Stimulated activated CD4-positive, alpha-beta T cell treated with anti-CD3 and anti-CD28 coated beads, Interleukin-15, amount 100 ng/mL, for 48 hours (primary cell): ENCODE measurements at places on chromosomes 2 and 18.

DNA sequence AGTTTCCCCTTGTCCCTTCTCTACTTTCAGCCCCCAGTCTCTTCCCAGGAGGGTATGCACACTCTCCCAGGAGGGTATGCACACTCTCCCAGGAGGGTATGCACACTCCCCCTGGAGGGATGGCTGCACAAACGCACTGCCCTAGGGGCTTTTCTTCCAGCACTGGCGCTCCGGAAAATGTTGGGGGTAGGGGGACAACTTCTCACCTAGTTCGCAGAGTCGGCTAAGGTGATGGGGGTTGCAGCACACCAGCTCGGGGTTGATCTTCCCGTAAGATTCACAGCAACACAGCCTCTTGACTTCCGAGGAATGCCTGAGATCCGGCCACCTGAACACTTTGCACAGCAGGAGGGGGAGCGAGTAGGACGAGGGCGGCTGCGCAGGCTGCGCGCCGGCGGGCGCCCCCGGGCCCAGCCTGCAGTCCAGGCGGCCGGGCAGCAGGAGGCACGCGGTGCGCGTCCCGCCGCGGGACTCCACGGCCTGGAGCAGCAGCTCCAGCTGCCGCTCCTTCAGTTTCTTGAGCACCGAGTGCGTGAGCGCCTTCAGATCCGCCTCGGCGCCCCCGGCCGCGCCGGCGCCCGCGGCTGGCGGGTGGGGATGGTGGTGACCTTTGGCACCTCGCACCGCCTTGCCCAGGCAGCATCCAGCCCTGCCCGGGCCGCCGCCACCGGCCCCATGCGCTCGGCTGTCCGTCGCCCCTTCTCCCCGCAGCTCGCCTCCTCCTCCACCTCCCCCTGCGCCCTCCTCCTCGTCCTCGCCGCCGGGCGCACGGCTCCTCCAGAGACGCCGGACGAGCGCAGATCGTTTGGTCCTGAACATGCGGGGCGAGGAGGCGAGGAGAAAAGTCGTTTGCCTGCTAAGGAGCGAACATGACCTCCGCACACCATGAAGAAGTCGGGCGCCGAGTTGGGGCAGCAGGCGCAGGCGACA, 894 bp downstream of the SMAD7 start:
- no peak for DNase-seq

DNA sequence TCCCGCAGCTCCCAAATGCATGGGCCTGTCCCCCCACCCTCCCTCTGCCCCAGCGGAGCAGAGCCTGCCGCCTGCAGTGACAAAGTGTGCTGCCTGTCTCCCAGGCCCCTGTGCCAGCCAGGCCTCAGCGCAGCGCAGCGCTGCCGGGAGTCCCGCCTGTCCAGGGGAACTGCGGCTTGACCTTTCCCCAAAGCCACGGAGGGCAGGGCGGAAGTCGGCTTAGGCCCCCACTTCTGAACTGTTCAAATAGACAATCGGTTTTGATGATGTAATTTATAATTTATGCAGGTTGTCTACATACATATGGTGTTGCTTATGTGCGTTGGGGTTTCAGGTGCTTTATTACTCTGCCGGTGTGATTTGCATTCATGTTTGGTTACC, 7.1 kb downstream of the GBX2 start:
- no peak for DNase-seq

GRCh38 chr2:1993711-1994682, 249.7 kb upstream of the PXDN start:
- no peak for DNase-seq

- DNase-seq, result no peak
Observed at GRCh38 chr2:33552758-33553461, 46.2 kb downstream of the FAM98A start.

DNA sequence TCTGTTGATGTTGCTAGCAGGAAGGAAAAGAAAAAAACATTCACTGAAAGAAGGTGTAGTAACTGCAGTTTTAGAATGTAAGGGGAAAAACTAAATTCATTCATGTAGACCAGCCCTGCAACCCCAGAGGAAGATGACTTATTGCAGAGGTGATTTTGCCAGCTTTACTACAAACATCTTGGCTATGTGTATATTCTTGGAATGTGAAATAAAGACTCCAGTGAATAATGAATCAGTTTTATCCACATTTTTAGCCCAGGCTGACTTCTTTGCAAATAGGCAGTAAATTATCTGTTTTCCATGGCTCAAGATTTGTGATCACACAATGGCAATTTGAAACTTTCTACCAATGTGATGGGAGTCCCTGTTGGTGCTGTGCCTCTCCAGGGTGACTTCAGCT, 206.1 kb upstream of the SETBP1 start:
- DNase-seq, result no peak

GRCh38 chr2:133992454-133992853, 261.4 kb upstream of the MGAT5 start:
- no peak for DNase-seq

- DNase-seq, result no peak
Observed at GRCh38 chr2:236309669-236310029, 45.4 kb upstream of the ASB18 start.

DNA sequence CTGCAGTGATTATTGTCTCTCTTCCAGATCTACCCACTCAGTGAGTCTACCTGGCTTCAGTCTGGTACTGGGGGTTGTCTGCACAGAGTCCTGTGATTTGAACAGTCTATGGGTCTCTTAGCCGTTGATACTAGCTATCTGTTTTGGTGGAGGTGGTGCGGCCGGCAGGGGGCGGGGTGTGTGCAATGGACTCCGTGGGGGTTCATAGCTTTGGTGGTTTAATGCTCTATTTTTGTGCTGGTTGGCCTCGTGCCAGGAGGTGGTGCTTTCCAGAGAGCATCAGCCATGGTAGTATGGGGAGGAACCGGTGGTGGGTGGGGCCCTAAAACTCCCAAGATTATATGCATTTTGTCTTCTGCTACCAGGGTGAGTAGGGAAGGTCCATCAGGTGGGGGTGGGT, 1120.1 kb upstream of the FAM98A start:
- no peak for DNase-seq

DNA sequence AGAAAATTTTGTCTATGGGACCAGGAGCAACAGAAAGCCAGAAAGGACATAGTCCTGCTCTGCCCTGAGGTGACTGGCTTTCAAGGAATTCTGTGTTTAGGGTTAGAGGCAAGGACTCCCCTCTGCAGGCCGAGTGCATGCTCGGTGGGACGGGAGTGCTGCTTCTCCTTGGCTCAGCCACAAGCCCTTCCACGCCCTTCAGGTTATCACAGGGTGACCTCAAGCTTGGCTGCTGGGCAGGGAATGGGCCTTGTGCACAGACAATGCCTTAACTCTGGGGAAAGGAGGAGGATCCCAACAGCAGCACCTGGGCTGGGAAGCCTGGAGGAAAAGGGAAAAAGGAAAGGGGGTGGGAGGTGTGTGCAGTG, 32.8 kb downstream of the FAM178B start:
- DNase-seq, result no peak

- no peak for DNase-seq
Observed at GRCh38 chr2:198701481-198701880, 756.3 kb downstream of the SATB2 start.

DNA sequence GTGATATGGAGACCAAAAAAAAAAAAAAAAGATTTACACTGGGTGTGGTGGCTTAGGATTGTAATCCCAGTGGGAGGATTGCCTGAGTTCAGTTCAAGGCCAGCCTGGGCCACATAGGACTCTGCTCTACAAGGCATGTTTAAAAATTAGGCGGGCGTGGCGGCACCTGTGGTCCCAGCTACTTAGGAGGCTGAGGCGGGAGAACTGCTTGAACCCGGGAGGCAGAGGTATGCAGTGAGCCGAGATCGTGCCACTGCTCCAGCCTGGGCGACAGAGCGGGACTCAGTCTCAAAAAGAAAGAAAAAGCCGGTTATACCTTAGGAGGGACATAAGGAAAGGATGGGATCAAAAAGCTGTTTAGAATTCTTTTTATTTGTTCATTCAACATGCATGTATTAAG, 707 bp upstream of the SPDYA start:
- no peak for DNase-seq

DNA sequence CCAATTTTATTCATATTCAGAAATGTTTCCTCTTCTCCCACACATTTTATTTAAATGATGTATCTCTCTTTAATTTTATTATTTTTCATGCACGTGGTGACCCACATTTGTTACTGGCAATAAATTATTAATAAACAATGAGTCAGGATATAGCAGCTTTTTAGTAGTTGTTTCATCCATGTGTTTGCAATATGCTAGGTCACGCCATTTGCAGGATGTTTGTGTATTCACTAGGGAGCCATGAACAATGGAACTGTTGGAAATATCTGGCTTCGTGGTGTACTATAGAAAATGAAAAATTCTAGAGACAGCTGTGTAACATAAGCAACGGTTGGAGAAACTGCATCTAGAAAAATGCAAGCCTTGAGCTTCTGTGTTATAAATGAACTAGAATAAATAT, 176.0 kb upstream of the COL3A1 start:
- DNase-seq, result no peak

- DNase-seq, result no peak
Observed at GRCh38 chr2:180001726-180002125, 5.4 kb downstream of the CWC22 start.

GRCh38 chr18:63177919-63178821, 141.4 kb downstream of the BCL2 start:
- no peak for DNase-seq

DNA sequence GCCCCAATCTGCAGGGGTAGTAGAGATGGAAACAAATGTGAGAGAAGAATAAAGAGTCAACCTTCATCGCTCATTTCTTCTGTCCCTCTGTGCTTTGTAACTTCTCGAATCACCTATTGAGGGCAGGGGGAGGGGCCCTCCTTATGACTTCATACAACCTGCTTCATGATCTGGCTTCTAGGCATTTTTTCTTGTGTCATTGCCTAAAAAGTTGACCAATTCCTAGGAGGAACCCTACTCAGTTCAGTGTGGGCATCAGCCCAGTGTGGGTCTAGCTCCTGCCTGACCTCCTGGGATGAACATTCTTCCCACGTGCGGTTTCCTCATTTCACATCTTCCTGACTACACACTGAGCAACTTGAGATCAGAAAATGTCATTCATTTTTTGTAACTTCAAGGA, 46.3 kb upstream of the CREB1 start:
- no peak for DNase-seq

DNA sequence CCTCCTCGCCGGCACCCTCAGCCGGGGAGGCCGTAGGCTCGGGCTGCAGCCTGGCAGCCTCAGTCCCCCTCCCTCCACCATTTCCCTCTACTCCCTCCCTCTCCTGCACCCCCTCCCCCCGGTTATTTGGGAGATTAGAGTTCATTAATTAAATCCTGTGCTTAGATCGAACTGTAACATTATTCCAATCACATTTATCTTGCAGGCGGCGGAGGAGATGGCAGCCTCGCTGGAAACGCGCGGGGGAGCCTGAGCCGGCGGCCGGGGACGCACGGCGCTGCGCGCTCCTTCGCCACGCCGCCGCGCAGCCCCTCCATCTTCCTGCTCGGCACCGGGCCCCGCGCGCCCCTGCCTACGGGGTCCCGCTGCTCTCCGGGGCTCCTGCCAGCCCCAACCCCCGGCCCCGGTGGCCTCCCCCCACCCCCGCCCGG, at the start of gene ST8SIA3:
ST8SIA3 (plus strand) TSS at position 287 of the 431 bp plus-strand sequence. CDS start 290 bp downstream, outside the sequence.
- no peak for DNase-seq
